ENCODE measurements at places on chromosomes 1 and 21. TPM values are rescaled to one million over a fixed set of nuclear protein-coding genes. Genes with fewer than 3 reads are reported as not detected.

The RHD gene
- total RNA-seq, result not detected

The HRNR gene
- total RNA-seq, result not detected

The FAM72C gene
- total RNA-seq, result 0.07 TPM

- DNase-seq, result no peak
These were observed 26.4 kb downstream of the MEGF6 start for GRCh38 chr1:3584915-3585314.

DNA sequence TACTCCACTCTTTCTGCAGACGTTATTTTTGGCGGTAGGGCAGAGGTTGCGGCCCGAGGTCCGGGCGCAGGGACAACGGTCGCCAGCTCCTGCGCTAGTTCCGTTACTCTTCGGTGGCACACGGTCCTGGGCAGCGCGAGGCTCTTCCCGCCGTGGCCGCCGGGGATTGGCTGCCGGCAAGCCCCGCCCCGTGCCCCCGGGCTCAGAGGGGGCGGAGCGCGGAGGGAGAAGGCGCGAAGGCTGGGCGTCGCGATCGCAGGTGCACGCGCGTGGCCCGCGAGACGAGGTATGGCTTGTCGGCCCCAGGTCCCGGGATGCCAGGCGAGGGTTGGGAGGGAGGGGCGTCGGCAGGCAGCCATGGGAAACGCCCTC, 518 bp upstream of the SHE start:
- no peak for DNase-seq

GRCh38 chr1:243315455-243315854, 59.6 kb downstream of the SDCCAG8 start:
- no peak for DNase-seq

GRCh38 chr1:96222701-96223100, 498.9 kb upstream of the PTBP2 start:
- no peak for DNase-seq

DNA sequence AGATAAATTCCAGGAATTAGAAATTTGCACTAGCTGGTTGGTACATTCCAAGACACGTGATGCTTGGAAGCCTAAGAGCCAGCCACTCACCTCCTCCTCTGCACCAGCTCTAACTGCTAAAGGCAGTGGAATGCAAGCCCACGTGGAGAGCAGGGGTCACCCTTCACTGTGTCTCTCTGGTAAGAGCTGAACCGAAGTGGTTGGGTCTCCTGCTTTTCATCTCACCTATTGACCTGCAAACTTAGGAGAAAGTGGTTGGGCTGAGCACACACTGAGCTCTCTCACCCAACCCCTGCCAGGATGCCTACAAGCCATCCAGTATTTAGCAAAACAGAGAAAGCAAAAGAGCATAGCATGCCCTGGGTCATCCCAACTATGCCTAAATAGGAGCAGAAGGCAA, 19.3 kb downstream of the HAO2 start:
- DNase-seq, result no peak

- peak; percentile 11 for DNase-seq
These were observed 66.1 kb downstream of the CYYR1 start for GRCh38 chr21:26506956-26507355.

DNA sequence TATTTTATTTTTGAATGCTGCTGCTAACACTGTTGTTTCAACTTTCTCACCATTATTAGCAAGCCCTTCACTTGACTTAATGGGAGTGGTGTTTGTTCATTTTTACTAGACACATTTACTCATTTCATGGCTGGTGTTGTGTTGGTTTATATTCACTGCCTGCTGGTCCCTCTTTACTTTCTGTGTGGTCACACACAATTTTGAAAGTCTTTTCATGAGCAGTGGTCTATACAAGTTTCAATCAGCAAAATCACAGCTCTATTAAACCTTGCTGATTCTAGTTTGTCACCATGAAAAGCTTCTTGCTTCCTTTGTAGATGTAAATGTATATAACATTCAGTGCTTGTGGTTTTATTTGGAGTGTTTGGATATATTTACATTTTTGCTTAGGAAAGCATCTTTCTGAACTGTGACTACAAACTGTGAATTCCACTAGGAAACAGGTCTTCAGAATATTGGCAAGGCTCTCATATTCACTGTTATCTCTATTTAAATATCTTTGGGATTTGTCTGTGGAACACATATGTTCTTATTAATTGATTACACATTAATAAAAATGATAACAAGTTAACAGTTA, 22.8 kb downstream of the ATP6V1G3 start:
- no peak for DNase-seq

DNA sequence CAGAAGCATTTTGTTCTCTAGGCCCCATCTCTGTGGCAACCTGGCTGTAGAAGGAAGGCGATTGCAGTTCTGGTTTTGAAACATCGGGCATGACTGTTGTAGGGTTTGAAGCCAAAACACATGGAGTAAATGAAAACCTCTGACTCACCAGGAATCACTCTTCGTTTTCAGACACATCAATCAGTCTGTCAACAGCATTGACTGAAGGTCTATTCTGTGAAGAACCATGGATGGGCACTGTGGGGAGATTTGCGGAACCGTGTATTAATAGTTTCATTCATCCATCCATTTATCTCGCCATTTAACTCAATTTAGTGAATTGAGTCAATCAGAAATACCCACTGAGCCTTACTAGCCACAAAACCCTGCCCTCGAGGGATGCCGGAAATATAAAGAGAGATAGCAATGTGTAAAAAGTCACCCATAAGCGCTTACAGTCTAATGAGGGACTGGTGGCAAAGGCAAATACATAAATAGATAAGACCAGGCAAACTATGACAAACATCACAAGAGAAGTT, 364.6 kb upstream of the PROX1 start:
- no peak for DNase-seq

All from hepatocyte (in vitro differentiated cells).